ENCODE measurements at places on chromosomes 12 and 14.
A peak's percentile ranks its signal among the peaks of the same experiment; 100 is the strongest.

GRCh38 chr12:111269718-111270117, 99.2 kb downstream of the PHETA1 start:
- DNase-seq = no peak

- DNase-seq = no peak
Measured at GRCh38 chr12:131946757-131947156, 3.0 kb upstream of the EP400 start.

- DNase-seq = peak; percentile 75
Measured at GRCh38 chr14:100065111-100065871, at the start of gene EVL. Gene EVL (plus strand): TSS chr14:100065422. CDS start chr14:100065501, 79 bp downstream.

DNA sequence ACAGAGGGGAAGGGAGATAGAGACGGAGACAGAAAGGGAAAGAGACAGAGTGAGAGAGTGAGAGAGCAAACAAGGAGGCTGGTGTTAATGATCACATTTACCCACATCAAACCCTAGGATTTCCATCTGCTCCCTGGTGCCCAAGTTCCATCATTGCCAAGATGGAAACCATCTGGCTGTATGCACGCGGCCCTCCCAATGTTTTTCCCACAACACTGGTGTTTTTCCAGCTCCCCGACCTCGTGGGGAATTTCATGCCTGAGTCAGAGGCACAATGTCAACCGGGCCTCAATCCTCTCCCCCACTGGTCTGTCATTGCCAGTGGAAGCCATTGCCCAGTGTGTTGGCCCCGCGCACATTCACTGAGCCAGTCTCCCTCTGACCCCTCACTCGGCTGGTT, 19.9 kb upstream of the BDKRB2 start:
- DNase-seq = no peak

- no peak for DNase-seq
Measured at GRCh38 chr14:24465368-24465767, 22.8 kb upstream of the SDR39U1 start.

DNA sequence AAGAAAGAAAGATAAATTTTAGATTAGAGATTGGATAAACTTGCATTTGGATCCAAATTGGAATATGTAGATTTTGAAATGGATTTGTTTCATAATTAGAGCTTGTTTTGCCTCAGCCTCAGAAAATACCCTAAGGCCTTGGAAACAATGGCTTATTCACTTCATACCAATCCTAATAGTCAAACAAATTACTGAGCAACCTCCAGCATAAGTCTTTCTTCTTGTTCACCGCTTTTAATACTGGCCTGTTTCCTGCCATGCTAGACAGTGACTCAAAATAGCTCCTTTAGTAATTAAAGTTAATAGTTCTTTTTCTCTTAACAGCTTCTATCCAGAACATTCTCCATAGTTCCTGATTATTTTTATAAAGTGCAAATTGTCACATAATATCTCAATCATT, 110.9 kb upstream of the DNM1L start:
- no peak for DNase-seq

- DNase-seq = no peak
Measured at GRCh38 chr12:124653169-124653931, 85.9 kb upstream of the NCOR2 start.

- no peak for DNase-seq
Measured at GRCh38 chr14:96979611-96980074, 182.5 kb downstream of the VRK1 start.

- no peak for DNase-seq
Measured at GRCh38 chr14:93548102-93548843, 117.5 kb downstream of the UNC79 start.

- no peak for DNase-seq
Measured at GRCh38 chr12:132103542-132104308, 40.4 kb downstream of the DDX51 start.

GRCh38 chr12:110312581-110313360, 31.7 kb downstream of the ATP2A2 start:
- peak; percentile 12 for DNase-seq

DNA sequence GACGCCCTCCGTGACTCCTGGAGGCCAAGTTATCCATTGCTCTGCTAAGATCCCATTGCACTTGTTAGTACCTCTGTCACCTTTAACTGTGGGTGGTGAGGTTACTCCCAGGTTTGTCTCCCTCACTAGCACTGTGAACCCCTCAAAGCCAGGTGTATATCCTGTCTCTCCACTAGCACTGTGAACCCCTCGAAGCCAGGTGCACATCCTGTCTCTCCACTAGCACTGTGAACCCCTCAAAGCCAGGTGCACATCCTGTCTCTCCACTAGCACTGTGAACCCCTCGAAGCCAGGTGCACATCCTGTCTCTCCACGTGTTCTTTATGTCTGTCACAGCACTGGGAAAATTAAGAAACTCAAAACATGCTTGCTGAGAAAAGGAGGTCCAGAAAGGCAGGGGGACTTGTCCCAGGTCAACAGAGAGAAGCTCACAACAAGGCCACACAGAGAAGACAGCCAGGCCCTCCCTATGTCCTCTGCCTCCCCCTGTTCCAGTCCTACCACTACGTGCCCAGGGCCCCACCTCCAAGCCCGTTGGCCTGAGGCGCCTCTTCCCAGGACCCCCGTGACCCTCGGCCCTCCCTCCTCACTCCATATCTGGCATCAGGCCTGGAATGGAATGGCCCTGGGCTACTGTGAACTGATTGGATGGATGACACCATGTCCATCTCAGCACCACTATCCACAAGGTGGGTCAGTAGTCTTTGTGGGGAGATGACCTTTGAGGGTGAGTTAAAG, 26.4 kb upstream of the FKBP4 start:
- DNase-seq = no peak

DNA sequence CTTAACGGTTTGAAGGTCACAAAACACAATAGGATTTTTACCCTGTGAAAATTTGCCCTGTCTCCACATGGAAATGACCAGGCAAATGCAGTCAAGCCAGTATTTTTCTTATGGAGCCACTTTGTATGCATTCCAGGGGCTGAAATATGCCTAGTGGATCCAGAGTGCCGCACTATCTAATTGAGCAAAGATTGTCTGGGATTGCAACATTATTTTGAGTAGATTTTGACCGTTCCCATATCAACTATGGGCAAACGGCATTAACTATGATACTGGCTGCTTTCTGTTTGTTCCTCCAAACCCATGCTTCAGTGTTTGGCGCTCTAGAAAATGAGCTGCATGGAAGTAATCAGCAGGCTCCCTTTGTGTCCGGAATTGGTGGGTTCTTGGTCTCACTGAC, 223.0 kb downstream of the BTG1 start:
- no peak for DNase-seq

DNA sequence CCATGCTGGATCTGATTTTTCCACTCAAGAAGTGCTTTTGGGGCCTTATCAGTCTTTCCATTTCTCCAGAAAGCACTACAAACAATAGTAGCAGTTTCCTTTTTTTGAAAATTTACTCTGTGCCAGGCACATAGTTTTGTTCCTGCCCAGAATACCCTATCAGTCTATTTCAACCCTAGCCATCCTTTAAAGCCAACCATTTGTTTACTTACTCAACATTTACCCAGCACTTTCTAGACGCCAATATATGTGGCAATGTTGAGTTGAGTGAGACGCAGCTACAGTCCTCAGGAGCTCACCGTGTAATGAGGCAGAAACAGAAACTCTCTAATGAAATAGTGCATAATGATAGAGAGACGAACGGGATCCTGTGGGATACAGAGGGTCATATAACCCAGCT, 32.9 kb upstream of the CHST11 start:
- no peak for DNase-seq

DNA sequence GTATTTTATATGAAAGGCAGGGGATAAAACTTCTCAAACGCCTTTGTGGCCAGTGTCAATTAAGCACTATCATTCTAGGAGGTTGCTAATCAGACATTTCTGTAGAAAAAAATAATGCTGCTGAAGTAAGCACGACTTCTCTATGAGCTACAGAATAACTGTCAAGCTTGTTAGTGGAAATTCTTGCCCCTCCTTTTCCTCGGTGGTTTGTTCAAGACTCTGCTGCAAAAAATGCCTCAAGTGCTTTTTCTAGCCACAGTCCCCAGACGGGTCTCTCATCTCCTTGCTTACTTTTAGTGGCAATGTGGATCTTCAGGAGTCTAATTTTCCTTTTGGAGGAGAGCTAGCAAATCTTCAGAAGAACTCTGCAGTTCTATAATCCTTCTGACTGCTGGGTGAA, 452.0 kb downstream of the FUT8 start:
- no peak for DNase-seq

DNA sequence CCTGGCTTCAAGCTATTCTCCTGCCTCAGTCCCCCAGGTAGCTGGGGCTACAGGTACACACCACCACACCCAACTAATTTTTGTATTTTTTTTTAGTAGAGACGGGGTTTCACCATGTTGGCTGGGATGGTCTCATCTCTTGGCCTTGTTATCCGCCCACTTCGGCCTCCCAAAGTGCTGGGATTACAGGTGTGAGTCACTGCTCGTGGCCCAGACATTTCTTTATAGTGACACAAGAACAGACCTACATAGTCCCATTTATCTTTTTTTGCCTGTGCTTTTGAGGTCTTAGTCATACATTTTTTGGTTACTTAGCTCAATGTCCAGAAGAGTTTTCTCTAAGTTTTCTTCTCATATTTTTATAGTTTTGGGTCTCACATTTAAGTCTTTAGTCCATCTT, 247.4 kb downstream of the SYT10 start:
- DNase-seq = no peak

GRCh38 chr12:113276946-113277500, 55.8 kb downstream of the TPCN1 start:
- no peak for DNase-seq

GRCh38 chr12:70243510-70244371, 508 bp downstream of the CNOT2 start:
- DNase-seq = peak; percentile 73
